ENCODE measurements at places on chromosomes 4 and X.

GRCh38 chr4:139532947-139533346, 23.1 kb downstream of the SETD7 start:
- DNase-seq = no peak

DNA sequence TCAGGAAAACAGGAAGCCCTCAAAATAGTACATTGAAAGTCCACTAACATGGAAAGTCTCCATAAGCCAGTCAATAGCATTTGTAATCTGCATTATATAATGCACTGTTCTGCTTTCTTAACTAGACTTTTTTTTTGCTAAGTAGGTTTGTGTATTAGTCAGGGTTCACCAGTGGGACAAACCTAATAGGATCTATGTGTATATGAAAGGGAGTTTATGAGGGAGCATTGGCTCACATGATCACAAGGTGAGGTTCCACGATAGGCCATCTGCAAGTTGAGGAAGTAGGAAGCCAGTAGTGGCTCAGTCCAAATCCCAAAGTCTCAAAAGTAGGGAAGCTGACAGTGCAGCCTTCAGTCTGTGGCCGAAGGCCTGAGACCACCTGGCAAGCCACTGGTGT, 116.0 kb downstream of the MXRA5 start:
- DNase-seq = no peak

GRCh38 chr4:144634978-144635747, 10.8 kb upstream of the HHIP start:
- no peak for DNase-seq

GRCh38 chrX:72308209-72308565, 2.5 kb upstream of the CITED1 start:
- no peak for DNase-seq

DNA sequence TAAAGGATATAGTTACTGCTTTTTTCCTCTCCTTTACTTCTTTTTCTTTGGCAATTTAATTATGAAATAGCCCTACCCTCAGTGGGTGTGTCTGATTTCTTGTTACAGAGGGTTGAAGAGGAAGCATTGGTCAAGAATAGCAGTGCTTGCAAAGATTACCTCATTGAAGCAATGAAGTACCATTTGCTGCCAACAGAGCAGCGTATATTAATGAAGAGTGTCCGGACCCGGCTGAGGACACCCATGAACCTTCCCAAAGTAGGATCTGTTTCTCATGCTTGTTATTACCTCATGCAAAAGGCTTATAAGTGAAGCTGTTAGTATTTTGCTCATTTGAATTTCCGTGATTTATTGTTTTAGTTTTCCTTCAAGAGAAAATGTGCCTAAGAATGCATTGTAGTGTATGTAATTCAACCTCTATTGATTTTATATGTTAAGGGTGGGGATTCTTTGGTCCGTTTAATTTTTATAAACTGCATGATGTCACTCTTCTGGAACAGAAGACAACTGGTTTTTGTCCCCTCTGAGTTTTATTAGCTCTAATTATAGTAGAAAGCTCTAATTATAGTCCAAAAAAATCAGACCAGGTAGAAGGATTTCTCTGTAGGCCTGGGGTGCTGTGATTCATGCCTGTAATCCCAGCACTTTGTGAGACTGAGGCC, 27.9 kb upstream of the MSMO1 start:
- no peak for DNase-seq

GRCh38 chr4:69640289-69640688, 847 bp upstream of the UGT2A2 start:
- no peak for DNase-seq

GRCh38 chr4:25845841-25846653, 16.7 kb downstream of the SEL1L3 start:
- DNase-seq = no peak

- no peak for DNase-seq
Observed at GRCh38 chr4:7185487-7186030, 6.8 kb upstream of the SORCS2 start.

DNA sequence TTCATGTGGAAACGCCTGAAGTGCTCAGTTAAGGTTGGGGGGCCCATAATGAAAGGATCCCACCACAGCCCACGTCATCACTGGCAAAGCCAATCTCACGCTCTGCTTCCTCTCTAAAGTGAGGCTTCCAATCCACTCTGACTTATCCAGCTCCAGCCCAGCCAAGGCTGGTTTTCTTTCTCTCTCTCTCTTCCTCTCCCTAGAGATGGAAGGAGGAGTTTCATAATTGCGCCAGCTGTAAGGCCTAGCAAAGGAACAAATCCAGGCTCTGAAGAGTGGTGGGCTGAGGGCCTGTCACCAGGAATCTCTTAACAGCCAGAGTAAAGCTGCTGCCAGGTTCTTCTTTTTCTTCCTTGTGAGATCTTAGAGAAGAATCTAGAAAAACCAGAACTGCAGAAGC, 20.7 kb upstream of the BCLAF3 start:
- no peak for DNase-seq

GRCh38 chr4:78707268-78707667, 68.9 kb upstream of the BMP2K start:
- no peak for DNase-seq

DNA sequence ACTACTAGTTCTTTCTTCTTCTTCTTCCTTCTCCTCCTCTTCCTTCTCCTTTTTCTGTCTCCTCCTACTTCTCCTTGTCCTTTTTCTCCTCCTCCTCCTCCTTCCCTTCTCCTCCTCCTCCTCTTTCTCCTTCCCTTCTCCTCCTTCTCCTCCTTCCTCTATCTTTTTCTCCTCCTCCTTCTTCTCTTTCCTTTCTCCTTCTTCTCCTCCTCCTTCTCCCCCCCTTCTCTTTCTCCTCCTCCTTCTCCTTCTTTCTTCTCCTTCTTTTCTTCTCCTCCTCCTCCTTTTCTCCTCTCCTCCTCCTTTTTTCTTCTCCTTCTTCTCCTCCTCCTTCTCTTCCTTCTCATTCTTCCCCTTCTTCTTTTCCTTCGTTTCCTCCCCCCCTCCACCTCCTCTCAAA, 21.8 kb upstream of the NAP1L5 start:
- DNase-seq = no peak

- peak; percentile 62 for DNase-seq
Observed at GRCh38 chr4:185912779-185913178, 100.8 kb upstream of the SORBS2 start.

DNA sequence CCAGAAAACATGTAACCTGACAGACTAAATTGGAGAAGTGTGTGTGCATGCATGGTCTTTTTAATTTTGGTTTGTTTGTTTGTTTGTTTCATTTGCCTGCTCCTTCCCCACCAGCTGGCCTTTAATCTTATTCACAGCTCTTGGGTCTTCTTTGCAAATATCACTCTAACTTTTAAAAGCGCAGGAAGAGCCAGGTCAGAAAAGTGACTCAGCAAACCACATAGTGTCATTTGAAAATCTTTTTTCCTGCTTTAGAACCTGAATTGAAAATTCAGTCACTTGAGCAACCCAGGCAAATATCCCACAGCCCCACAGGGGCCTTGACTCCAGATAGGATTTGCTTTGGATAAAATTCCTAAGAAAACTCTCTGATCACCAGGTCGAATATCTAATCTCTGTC, 4.6 kb downstream of the TMEM255A start:
- DNase-seq = no peak

- DNase-seq = no peak
Observed at GRCh38 chr4:54855191-54855854, 197.6 kb downstream of the KIT start.

DNA sequence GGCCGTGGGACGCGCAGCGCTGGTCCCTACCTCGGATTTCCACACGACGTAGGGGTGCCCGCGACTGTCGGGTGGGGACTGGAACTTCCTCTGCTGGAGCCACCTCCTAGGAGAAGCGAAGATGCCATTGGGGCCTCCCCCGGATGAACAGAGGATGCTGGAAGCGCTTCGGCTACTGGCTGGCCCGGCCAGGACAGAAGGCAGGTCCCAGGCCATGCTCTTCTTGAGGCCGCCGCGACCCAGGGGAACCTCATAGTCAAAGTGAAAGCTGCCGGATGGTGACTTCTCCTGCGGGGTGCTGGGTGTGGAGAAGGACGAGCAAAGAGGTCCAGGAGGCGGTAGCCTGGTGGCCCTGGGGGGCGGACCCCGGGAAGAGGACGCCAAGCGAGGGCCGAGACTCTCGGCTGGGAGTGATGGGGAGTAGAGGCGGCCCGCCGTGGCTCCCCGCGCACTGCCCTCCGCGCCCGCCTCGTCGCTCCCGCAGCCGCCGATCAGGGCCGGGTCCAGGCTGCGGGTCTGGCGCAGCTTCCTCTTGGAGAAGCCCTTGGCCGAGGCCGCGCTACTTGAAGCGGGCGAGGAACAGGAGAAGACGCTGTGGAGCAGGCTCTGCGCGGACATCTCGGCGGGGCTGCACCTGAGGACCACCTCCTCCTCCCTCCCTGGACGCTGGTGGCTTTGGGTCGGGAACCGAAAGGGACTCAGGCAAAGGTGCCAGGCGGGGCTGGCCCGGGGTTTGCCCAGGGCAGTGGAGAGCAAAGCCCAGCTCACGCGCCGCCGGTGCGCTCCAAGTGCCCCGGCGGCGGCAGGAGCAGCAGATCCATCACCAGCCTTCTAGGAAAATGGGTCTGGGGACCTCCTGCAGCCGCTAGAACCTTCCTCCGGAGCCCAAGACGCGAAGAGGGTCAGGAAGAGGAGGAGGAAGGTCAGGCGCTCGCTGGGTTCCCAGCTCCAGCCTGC, 1.2 kb downstream of the ARHGAP6 start:
- DNase-seq = no peak

DNA sequence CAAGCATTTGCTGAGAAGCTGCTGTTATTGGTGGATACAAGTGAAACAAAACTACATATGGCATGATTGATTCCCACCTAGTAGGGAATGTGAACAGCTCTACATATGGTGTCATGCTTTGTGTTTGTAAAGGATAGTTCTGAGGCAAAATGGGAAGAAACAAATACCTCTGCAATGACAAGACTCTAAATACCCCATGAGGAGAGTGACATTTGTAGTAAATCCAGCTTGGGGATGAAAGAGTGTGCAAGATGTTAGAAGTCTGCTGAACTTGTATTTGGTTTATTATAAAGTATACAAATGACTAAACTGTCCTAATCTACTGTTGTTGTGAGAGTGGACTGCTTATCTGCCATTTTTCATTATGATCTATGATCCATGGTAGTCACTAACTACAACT, 120.8 kb upstream of the HS3ST1 start:
- no peak for DNase-seq

GRCh38 chrX:21691512-21692018, 33.4 kb upstream of the KLHL34 start:
- DNase-seq = no peak

DNA sequence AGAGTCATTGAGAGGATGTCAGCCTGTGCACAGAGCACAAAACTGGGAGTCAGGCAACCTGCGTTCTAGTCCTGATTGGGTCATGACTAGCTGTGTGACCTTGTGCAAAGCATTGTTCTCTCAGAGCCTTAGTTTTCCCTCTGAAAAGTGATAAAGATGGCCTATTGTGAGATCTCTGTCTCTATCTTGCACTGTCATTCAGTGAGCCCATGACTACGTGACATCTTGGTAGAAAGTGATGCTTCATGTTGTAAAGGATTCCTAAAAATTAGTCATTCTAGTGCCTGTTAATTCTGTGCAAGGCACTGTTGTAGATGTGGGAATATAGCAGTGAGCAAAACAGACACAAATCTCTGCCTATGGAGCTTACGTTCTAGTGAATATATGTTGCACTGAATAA, 2.5 kb downstream of the PGRMC1 start:
- DNase-seq = no peak

- peak; percentile 42 for DNase-seq
Observed at GRCh38 chrX:130539721-130540321, 138.0 kb downstream of the RBMX2 start.

- DNase-seq = peak; percentile 62
Observed at GRCh38 chrX:17635231-17635630, 102.1 kb upstream of the SCML1 start.

DNA sequence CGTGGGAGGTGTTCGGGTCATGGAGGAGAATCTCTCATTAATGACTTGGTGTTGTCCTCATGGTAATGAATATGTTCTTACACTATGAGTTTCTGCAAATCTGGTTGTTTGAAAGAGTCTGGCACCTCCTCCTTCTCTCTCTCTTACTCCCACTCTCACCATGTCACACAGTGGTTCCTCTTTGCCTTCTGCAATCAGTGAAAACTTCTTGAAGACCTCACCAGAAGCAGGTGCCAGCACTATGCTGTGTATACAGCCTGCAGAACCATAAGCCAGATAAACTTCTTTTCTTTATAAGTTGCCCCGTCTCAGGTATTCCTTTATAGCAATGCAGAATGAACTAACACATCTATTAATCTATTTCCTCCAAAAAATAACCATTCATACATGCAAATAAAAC, 275.0 kb downstream of the ANTXR2 start:
- no peak for DNase-seq

DNA sequence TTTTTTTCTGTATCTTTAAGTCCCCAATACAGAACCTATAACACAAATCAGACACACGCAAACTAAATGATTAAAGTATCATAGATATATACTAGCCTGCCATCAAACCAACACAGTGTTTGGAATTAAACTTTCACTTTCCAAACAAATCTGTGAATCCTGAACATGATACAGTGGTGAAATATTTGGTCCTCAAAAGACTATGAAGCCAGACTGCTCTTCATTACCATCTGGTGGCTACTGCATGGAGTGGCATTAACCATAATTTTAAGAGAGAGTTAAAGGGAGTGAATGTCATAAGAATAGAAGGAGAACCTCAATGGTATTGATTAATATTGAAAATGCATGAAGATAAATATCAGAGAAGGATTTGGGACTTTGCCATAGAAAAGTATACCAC, 9.2 kb upstream of the GABRA4 start:
- no peak for DNase-seq

- no peak for DNase-seq
Observed at GRCh38 chr4:168759959-168760527, 250.0 kb downstream of the CBR4 start.

GRCh38 chr4:56976283-56976836, 1.0 kb downstream of the NOA1 start:
- no peak for DNase-seq

DNA sequence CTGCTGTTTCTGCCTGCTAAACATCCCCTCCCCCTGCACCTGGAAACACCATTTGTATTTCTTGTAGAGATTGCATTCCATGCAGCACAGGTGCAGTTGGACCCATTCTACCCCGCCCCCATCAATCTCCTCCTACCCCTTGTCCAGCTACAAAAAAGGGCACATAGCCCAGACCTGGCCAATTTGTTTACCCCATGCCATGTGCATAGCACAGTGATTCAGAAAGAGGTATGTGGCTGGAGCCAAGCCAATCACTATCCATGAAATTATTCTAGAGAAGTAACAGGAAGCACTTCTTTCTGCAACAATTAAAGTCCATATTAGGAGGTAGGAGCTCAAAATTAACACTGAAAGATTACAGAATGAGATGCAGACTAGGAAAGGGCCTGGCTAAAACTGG, 20.2 kb upstream of the TMEM184C start:
- DNase-seq = no peak

DNA sequence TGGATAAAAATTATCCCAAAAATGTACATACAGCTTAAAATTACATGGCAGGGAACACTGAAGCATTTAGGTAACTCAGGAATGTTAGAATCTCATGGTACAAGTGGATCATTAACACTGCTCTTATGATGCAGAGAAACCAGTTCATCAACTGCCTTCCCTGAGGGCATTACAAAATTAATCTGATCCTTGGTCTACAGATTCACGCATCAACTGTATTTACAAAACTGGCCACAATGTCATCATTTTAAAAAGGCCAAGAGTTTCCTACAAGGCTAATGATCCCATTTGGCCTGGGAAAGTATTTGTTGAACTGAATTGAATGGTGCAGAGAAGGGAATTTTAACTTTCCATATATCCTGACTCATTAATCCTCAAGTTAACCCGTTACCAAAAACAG, 84.6 kb downstream of the TSPAN5 start:
- peak; percentile 16 for DNase-seq

- no peak for DNase-seq
Observed at GRCh38 chrX:153768311-153769157, 4.5 kb downstream of the PLXNB3 start.

GRCh38 chr4:173074501-173074946, 94.1 kb upstream of the GALNT7 start:
- no peak for DNase-seq
